ENCODE measurements at places on chromosomes 1 and 21. TPM values are rescaled to one million over a fixed set of nuclear protein-coding genes. Genes with fewer than 3 reads are reported as not detected.

- no peak for DNase-seq
Observed at GRCh38 chr1:50970509-50970887, 453 bp downstream of the CDKN2C start.

- no peak for DNase-seq
Observed at GRCh38 chr1:109634292-109634691, 14.7 kb downstream of the AMPD2 start.

GRCh38 chr1:23194119-23194984 lies 22.9 kb downstream of the HTR1D start:
- DNase-seq: no peak

GRCh38 chr1:156594190-156594589 lies 2.6 kb downstream of the NAXE start:
- no peak for DNase-seq

GRCh38 chr21:43626390-43626789 lies 32.9 kb downstream of the HSF2BP start:
- no peak for DNase-seq

DNA sequence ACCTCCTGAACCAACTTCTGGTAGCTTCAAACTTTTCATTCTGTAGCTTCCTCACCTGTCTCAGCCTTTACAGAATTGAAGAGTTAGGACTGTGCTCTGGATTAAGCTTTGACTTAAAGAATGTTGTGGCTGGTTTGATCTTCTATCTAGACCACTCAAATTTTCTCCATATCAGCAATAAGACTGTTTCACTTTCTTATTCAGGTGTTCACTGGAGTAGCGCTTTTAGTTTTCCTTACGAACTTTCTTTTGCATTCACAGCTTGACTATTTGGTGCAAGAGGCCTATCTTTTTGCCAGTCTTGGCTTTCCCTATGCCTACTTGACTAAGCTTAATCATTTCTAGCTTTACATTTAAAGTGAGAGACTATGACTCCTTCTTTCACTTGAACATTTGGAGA lies 31.5 kb downstream of the FGGY start:
- DNase-seq: no peak

GRCh38 chr1:2951856-2952255 lies 69.4 kb upstream of the ACTRT2 start:
- no peak for DNase-seq

Gene LCE1B
- total RNA-seq: not detected

Gene OR2T34
- total RNA-seq: not detected

Gene SPATA45
- 0.60 TPM for total RNA-seq

DNA sequence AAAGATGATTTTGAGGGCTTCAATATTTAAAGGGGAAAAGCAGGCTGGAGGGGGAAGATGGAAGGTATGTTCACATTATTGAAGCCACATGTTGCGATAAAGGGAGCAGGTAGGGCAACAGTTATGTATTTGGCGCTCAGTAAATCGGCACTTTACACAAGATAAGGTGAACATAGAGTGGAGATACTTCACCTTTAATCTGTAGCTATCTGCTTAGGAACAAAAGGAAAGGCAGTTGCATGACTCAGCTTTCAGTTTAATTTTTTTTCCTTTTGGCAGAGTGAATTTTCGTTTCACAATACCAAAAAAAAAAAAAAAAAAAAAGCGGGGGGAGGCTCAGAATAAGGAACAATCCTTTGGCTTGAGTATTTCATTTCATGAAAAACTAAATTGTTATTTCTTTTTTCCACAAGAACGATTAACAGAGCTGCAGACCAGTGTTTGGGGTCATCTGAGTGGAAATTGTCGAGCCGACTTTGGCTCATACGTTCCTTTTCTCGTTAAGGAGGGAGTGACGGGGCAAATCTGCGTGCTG lies 1.1 kb upstream of the COQ8A start:
- DNase-seq: peak; percentile 10

DNA sequence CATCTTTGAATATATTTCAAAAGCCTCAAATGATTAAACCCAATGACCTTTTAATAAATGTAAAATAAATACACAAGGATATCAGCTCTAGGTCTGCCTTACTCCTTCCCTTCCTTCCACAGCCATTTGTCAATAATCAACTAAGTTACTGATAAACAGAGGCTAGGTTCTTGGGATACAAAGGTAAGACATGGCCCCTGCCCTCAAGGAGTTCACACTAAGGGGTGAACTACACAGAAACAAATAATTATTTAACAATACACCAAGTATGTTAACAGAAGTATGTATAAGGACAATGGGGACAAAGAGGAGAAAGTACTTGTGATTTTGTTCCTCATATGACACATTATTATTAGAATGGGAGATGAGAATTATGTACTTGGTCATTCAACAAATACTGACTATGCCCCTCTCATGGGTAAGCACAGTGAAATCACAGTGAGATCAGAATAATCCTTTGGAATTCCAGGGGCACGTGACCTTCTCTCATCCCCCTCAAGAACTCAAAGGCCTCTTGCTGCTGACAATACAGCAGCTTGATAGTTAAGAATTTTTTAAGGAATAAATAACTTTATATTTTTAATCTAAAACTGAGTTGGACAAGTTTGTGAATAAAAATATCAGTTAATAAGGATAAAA lies 40.2 kb downstream of the ATP1B1 start:
- DNase-seq: peak; percentile 58

DNA sequence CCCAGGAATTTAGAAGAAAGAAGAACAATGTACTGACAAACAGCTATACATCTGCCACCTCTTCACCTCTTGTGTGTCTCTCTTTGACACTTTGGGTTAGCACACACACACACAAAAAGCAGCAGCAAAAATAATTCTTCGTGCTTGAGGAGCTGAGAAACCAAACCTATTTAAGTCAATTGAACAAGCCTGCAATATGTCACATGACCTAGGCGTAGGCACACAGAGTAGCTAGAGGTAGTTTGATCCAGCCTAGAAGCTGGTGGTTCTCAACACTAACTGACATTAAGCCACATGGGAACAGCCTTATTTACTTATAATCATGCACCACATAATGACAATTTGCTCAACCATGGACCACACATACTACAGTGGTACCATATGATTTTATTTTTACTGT lies 32.3 kb downstream of the RRAGC start:
- DNase-seq: no peak

GRCh38 chr1:113185463-113186104 lies 112.6 kb downstream of the LRIG2 start:
- DNase-seq: no peak

Gene GBP1
- 30.3 TPM for total RNA-seq

Gene A3GALT2
- total RNA-seq: not detected

Gene ACTN2
- total RNA-seq: 5.0 TPM
